ENCODE measurements at places on chromosomes 11 and 22.

DNA sequence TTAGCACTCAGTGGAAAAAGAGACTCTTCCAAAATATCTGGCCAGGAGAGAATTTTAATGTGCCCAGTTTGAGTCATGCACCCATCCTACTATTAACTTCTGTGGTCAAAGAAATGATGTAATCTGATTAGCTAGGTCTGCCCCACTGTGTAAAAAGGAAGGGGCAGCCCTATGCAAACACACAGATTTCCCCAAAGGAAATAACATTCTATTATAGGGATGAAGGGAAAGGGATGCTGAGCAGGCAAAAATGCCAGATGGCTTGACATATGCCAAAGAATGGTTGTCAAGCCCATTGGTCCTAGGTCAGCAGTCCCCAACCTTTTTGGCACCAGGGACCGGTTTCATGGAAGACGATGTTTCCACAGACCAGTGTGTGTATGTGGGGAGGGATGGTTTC, 43.3 kb upstream of the PAK1 start:
- no peak for DNase-seq

DNA sequence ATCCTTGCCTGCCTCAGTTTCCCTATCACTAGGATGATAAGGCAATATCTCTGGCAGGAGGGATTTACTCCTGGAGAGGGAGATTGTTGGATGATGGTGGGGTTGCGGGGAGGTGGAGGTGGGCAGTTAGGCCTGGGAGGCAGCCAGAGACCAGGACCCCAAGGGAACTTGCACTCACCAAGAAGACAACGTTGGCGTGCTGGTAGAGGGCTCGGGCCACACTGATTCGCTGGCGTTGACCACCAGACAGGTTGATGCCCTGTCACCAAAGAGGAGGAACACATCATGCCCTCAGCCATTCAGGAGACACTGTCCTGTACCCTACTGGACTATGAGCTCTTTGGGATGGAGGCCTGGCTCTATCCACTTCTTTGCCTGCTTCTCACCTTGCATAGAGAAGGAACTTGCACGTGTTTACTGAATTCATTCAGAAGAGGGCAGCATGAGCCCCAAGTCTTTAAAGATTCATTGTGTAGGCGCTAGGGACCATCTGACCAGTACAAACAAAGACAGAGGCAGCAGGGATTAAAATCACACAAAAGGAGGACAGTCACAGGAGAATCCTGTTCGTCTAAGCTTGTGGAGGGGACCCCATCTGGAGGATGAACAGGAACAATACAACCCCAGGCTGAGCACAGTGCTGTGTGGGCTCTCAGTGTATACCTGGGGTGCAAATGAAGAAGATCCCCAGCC, 24.2 kb upstream of the KCNJ11 start:
- no peak for DNase-seq

GRCh38 chr11:86089659-86090058, 20.8 kb upstream of the PICALM start:
- DNase-seq: no peak

DNA sequence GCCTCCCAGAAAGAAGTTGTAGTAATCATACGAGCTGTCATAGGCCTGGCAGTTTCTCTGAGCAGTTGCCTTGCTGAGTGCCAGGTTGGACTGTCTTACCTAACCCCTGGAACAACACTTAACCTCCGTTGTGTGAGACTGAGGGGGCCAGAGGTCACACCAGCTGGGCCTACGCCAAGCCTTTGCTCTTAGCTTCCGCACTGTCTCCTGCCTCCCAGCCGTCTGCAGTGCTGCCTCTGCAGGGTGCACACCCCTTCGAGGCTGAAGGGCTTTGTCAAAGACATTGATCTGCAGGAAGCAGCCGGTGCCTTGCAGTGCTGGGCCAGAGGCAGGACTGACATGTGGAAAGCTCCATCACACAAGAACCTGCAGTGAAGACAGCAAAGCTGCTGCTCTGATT, 16.7 kb downstream of the TAB1 start:
- no peak for DNase-seq

DNA sequence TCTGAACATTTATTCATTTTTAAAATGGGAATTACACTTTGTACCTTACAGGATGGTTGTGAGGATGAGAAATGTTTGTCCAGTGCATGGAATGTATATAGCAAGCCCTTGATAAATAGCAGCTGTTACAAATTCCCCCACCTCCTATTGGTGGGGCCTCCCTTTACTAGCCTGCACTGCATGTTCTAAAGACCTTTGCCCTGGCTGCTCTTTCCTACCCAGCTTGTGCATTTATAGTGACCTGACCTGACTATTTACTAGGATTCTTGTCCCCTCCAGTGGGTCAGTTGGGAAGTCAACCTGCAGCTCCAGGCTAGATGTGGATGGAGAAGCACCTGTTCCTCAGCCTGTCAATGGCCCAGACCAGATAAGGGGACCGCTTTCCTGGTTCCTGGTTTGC, 180.3 kb downstream of the HIPK3 start:
- no peak for DNase-seq

DNA sequence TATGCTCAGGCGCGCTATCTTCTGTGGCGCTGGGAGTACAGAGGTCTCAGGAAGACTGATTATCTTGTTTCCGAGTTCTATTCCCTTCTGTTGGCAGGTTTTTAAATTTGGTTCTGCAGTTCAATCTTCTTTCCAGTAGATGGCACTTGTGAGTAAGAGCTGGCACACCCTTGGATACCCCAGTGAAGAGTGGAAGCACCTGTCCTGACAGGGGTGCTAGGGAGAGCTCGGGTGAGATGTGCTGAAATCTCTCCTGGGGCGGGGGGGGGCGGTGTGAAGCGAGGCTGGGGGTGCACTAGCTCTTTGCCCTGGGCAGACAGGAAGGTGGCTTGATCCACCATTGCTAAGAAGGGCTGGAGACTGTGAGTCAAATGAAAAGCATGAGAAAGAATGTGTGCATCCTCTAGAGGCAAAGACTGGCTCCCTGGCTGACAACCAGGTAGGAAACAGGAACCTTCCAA, 679.9 kb upstream of the CCDC179 start:
- DNase-seq: no peak

- no peak for DNase-seq
Measured at GRCh38 chr22:24063361-24063760, 52.3 kb downstream of the CABIN1 start.

GRCh38 chr11:67996622-67997474, 7.0 kb downstream of the UNC93B1 start:
- DNase-seq: no peak

GRCh38 chr11:73944901-73945300, 5.9 kb upstream of the DNAJB13 start:
- DNase-seq: no peak

- DNase-seq: no peak
Measured at GRCh38 chr11:133549826-133550225, 17.5 kb upstream of the OPCML start.

GRCh38 chr11:819129-819931, 616 bp downstream of the PNPLA2 start:
- peak; percentile 84 for DNase-seq

DNA sequence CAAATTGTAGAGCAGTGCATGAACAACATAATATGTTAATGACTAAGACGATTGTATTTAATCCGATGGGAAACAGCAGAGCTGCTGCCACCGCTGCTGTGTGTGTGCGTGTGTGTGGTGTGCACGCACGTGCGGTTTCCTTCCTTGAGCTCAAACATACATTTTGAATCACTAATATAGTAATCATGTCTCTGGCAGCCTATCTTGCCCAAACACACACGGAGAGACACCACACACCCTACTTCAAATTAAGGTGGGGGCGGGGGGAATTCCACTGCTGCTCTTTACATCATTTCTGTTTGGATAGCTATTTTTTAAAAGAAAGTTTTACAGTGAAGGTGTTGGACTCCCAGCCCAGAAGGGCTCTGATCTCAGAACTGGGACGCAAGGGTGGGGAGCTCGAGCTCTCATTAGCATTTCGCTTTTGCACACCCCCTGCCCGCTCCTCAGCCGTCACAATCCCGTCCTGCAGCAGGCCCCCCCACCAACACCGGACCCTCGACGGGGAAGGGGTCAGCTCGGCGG, 651 bp upstream of the FAM83F start:
- peak; percentile 19 for DNase-seq

- DNase-seq: no peak
Measured at GRCh38 chr11:7251836-7252682, at the start of gene SYT9. TSS of gene SYT9 (plus strand) at chr11:7251904. CDS start at chr11:7252187, 283 bp downstream.

DNA sequence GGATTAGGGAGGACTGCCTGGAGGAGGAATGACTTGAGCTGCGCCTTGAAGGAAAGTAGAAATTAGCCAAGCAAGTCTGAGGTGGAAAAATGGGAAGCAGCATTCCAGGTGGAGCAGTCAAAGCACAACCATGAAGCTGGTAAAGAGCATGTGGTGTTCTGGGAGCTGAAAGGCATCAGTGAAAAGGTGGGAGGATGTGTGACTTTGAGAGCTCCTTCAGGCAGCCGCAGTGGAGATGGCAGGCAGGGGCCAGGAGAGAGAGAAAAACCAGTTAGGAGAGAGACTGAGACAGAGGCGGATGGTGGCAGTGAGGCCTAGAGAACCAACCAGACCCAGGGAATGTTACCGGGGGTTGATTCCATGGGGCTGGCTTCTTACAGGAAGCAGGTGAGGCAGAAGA, 393.4 kb downstream of the MIAT start:
- no peak for DNase-seq

GRCh38 chr11:9206496-9206895, 58.7 kb downstream of the DENND5A start:
- no peak for DNase-seq

DNA sequence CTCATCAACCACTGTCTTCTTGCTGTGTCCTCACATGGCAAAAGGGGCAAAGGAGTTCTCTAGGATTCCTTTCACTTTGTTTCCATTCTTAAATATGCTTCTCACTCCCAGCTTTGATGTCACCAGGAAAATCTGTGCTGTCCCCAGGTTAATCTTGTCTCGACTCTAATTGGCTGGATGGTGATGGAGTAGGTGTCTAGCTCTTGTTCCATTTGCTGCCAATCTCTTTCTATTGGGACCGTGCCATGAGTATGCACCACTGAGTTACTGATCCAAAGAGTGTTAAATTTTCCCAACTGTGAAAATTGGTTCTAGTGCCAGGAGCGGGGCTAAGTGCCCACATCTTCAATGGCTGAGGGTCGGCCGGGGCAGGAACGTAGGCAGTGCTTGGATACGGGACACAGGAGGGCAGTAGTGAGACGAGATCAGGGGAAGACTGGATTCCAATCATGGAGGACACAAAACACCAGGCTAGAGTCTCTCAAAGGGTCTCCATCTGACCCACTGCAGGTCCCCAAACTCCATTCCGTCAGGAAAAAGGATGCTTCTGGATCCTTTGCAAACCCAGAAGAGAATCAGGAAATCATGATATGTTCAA, 47.7 kb upstream of the CSNK2A3 start:
- DNase-seq: no peak

DNA sequence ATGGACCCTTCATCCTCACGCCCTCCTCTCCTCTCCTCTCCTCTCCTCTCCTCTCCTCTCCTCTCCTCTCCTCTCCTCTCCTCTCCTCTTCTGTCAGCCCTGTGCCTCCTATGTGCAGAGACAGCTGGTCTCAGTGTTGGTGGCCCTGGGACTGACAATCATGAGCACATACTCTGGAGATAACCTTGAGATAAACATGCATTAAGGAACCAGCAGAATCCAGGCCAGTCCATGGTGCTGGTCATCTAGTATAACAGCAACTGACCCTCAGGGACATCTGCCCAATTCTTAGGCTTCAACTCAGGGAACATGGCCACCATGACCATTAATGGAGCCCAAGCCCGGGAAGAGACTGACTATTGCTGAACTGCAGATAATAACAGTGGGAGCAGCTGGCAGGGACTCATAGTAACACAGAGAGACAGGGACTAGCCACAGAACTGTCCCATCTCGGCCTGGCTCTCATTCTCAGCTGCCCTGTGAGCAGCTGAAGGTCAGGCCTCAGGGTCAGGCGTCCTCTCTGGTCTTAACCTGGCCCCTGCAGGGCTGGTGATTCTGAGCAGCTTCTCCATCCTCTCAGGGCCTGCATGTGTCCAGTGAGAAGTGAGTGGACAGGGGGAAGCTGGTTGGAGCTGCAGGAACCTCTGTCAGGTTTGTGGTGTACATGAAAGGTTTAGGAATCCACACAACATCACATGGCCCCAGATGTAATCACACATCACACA, 45.4 kb downstream of the GGTLC2 start:
- DNase-seq: no peak

GRCh38 chr11:36373016-36374010, 77.2 kb downstream of the PRR5L start:
- no peak for DNase-seq

GRCh38 chr11:62245271-62245753, 3.3 kb downstream of the SCGB1D2 start:
- no peak for DNase-seq

GRCh38 chr11:68928136-68928880, 24.6 kb downstream of the IGHMBP2 start:
- no peak for DNase-seq

DNA sequence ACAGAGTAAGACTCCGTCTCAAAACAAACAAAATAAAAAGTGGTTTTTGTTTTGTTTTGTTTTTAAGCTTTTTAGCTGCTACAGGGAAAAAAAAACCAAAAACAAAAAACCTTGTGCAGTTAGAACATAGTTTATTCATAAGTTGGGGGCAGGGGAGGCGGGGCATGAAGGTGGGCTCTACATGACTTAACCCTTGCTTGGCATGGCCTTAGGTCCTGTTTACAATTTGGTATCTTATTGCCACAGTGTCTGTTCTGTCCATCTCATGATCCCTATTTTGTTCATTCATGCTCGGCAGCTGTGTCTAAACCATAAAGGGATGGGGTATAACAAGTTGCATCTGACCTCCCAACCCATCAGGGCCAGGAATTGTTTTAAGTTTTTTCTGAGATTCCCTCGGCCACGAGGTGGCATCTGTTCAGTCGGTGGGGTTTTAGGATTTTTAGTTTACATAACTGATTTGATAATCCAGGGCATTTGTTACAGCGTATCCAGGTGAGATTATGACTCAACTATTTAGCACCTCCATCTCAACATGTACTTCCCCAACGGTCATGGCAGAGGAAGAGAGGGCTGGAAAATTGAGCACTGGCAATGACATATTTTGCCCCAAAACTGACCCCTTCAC, 6.9 kb downstream of the AP5B1 start:
- DNase-seq: no peak

DNA sequence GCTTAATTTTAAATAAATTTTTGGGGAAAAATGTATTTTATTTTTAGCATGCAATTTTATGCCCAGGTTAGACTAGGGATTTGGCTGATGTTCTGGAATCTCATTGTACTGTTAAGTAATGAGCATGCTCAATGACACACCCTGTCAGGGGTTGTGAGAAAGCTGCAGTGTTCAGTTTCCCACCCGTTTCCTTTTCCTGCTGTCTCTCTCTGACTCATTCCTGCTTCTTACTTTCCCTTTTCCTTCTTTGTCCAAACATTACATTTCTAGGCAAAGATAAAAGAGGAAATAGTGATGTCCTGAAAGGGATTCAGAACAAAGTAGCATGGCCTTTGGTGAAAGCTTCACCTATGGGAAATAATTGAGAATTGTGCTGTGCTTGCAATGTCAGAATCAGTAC, 22.7 kb downstream of the OOSP3 start:
- no peak for DNase-seq

GRCh38 chr22:17235149-17235655, 16.0 kb upstream of the ADA2 start:
- DNase-seq: no peak

GRCh38 chr11:69721106-69721505, 17.3 kb upstream of the FGF19 start:
- no peak for DNase-seq

- no peak for DNase-seq
Measured at GRCh38 chr22:36375071-36375980, 12.4 kb downstream of the MYH9 start.

- DNase-seq: no peak
Measured at GRCh38 chr22:47593911-47594311, 831.5 kb downstream of the TBC1D22A start.
